ENCODE measurements at places on chromosomes 7 and 10.

DNA sequence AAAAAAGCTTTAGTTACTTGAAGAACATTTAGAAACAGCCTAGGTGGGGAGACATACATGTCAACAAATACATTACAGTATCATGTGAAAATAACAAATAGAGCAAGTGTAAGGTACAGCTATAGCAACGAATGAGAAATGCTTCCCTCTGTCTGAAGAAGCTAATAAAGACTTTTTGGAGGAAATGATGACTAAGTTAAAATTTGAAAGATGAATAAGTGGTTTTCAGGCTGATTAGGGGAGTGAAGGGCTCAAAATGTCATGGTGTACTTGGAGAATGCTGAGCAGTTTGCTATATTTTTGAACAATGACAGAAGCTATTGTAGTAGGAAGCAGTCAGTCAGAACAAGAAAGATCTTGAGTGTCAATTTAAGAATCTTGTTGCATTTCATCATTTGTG lies 2.8 kb upstream of the ARMC3 start:
- no peak for DNase-seq

DNA sequence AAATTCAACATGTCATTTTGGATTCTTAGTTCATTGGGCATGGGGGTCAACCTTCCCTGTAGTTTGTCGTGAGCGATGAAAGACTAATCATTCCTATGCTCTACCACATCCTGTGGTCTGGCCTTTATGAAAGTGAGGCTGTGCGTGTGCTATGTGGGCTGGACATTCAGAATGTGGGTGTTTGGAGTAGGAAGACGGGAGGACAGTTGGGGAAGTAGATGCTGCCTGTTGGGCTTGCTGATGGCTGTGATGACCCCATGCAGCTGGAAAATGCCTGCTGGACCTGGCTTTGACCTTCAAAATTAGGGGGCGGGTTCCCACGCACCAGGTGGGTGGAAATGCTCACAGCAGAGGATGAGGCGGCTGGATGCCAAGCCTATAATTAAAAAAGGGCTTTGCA lies 90.9 kb upstream of the MKI67 start:
- DNase-seq: no peak

GRCh38 chr7:19815546-19815945 lies 42.1 kb upstream of the TMEM196 start:
- no peak for DNase-seq

DNA sequence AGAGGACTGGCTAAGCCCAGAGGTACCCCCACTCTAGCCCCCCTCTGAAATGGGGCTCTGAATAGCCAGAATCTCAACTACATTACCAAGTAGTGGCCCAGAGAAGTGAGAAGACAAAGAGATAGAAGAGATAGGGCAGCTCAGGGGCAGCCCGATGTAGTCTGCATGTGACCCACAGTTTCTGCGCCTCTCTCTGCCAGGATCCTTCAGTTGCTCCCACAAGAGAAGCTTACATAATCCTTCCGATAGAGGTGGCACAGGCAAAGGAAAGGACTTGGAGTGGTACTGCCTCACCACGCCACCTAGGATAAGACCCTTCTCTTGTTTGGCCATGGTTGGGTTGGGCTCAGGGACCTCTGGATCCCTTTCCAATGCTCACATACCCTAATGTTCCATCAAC lies 5.4 kb upstream of the PDE1C start:
- DNase-seq: no peak

GRCh38 chr10:107129000-107129399 lies 35.5 kb downstream of the SORCS1 start:
- no peak for DNase-seq

GRCh38 chr10:73414230-73414945 lies 530 bp upstream of the ANXA7 start:
- DNase-seq: peak; percentile 63

DNA sequence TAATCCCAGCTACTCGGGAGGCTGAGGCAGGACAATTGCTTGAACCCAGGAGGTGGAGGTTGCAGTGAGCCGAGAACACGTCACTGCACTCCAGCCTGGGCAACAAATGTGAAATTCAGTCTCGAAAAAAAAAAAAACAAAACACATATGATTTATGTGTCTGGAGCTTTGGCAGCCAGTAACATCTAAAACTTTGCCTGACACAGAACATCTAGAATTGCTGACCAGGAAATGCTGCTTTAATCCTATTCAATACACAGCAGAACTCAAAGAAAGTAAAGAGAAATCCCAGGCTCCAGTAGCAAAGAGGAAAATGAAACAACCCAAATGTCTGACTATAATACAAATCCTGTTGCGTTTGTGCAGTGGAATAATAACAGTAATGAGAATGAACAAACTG lies 4.5 kb upstream of the CCDC6 start:
- DNase-seq: no peak

DNA sequence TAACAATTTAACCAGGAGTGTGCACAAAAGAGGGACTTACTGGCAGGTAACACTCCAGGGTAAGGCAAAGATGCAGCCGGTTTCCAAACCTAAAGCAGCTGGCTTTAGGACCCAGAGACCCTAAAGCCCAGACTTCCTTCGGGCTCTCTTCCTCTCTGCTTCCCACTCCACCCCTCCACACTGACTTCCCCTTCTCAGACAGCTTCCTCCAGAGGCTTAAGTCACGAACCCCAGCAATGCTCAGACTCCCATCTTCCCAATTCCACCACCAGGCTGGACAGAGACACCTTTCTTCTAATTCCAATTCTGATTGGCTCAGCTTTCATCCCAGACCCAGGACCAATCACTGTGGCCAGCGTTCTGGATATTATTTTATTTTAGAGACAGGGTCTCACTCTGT lies 24.8 kb downstream of the STYXL1 start:
- DNase-seq: no peak

- DNase-seq: no peak
Observed at GRCh38 chr10:5219262-5219661, 22.6 kb downstream of the AKR1C4 start.

DNA sequence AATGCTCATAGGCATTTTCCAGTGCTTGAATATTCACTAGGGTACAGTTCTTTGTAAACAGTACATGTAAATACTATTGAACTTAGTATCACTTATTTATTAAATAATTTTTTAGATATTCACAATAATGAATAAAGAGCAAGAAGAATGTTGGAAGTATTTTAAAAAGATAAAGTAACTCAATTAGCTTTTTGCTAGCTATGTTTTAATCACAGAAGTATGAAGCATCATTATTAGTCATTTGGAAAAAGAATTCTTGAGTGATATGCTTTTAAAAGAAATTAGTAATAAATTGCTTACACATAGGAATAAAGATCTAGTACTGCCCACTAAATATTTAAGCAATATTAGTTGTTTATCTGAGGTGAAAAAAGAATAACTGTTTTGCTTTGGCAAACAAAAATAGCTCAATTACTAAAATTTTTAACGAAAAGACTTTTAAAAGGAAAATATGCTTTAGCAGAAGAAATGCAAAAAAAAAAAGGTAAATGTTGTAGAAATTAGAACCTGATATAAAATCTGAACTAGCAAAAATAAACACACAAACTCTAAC lies 66.5 kb downstream of the SGMS1 start:
- DNase-seq: no peak

GRCh38 chr10:44955413-44956070 lies 4.1 kb upstream of the RASSF4 start:
- no peak for DNase-seq

- DNase-seq: no peak
Observed at GRCh38 chr7:98459529-98459928, 58.6 kb upstream of the BAIAP2L1 start.

GRCh38 chr7:23336799-23337283 lies 37.7 kb downstream of the MALSU1 start:
- no peak for DNase-seq

- no peak for DNase-seq
Observed at GRCh38 chr7:80330434-80330833, 181.4 kb downstream of the GNAT3 start.

DNA sequence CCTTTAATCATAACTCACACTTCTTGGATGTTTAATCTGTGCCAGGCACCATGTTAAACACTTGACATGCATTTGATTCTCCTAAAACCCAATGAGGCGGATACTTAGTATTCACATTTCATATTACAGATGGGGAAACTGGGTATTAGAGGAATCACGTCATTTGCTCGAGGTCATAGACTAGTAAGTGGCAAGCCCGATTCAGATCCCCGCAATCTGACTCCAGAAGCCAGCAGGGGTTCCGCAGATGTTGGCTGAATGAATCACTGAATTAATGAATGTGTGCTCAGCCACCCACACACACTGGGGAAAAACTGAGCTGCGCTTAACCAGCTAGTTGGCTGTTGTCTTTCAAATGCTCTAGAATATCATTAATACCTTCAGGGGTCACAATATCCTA lies 22.5 kb upstream of the ENO4 start:
- no peak for DNase-seq

DNA sequence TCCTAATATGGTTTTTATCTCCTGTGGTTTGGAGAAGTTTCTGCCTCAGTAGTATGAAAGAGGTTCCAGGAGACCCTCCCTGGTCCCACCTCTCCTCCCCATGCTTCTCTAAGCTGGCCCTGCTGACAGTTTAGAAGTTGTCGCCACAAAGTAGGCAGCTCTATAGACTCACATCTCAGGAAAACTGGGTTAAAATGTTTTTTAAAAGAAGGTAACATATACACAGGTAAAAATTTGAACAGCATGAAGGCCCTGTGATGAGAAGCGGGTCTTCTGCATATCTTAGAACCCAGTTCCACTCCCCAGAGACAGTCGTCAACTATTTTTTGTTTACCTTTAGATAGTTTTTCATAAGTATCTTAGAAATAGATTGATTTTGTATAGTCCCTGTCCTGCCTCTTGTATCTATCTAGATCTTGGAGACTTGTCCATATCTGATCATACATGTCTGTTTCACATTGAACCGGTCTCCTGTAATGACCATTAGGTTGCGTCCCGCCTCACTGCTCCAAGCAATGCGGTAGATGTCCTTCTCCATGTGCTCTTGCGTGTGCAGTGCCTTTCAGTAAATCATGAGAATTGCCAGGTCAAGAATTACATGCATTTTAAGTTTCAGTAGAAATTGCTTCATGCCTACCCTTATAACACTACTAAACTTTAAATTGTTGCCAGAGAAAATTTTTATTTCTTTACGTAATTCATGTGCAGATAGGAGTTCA lies 2.2 kb downstream of the DUSP5 start:
- no peak for DNase-seq

DNA sequence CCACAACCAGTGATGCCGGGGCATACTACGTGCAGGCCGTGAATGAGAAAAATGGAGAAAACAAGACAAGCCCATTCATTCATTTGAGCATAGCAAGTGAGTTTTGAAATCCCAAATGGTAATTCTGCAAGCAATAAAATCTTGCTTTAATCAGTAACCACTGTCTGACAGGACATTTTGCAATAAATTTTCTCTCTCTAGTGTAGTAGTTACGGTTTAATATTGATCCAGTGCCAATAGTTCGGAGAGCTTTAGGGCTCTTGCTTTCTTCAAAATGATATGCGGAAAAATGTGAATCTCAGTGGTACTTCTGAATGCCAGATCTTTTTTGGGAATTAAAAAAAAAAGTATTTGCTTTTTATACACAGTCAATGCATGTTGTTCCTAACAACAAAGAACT lies 520.4 kb downstream of the SDK1 start:
- DNase-seq: no peak

DNA sequence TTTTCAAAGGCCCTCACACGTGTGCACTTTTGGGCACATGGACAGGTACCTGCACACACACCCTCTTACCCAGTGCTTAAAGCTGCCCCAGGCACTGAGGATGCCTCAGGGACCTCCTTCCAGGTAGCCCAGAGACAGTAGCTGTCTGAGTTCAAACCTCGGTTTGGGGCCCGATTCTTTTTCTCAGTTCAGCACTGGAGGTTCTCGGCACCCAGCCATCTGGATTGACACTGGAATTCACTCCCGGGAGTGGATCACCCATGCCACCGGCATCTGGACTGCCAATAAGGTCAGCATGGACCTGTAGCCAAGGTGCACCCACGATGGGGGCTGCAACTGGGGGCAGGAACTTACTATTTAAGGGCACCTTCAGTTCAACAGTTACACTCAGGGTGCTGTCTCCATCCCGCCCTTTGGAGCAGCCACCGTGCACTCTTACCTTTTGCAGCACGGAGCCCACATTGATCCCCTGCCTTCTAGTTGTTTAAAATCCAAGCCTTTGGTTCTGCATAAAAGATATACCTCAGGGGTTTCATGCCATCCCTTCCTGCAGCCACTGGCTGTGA lies 17.7 kb downstream of the CPA5 start:
- DNase-seq: no peak

GRCh38 chr10:78577712-78578111 lies 491.1 kb upstream of the ZMIZ1 start:
- no peak for DNase-seq

- no peak for DNase-seq
Observed at GRCh38 chr10:75607576-75607975, 176.2 kb downstream of the LRMDA start.

- no peak for DNase-seq
Observed at GRCh38 chr10:70649526-70649925, 22.8 kb upstream of the ADAMTS14 start.

- DNase-seq: no peak
Observed at GRCh38 chr7:98281757-98282606, 496 bp downstream of the BRI3 start.

DNA sequence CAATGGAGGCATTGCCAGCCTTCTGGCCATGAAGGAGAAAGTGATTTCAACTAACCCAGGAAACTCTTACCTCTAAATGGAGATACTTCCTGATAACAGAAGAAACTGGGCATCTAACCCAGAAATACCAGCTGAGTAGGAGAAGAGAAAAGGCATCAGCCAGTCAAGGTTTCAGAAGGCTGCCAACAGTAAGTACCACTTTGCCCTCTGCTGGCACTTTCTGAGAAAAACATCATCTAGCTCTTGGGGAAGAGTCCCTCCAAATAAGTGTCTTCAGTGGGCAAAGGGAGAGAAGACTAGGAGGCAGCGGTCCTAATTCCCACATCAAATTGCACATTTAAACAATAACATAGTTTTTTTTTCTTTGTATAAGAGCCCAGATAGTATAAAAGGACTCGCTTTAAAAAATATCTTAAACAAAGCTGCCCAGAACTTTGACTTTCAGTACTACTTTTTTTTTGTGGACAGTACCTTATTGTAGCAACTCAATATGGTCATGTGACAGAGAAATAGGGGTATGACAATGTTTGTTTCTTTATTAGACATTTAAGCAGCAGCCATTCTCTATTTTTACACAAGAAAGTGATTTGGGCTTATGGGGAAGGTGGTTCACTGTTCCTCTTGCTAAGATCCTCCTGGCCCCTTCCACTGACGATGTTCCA lies 157.3 kb downstream of the CTTNBP2 start:
- DNase-seq: peak; percentile 38
